ENCODE measurements at places on chromosomes 7 and 10.

GRCh38 chr10:109928475-109928891 is 5.2 kb upstream of the XPNPEP1 start:
- DNase-seq, result no peak

DNA sequence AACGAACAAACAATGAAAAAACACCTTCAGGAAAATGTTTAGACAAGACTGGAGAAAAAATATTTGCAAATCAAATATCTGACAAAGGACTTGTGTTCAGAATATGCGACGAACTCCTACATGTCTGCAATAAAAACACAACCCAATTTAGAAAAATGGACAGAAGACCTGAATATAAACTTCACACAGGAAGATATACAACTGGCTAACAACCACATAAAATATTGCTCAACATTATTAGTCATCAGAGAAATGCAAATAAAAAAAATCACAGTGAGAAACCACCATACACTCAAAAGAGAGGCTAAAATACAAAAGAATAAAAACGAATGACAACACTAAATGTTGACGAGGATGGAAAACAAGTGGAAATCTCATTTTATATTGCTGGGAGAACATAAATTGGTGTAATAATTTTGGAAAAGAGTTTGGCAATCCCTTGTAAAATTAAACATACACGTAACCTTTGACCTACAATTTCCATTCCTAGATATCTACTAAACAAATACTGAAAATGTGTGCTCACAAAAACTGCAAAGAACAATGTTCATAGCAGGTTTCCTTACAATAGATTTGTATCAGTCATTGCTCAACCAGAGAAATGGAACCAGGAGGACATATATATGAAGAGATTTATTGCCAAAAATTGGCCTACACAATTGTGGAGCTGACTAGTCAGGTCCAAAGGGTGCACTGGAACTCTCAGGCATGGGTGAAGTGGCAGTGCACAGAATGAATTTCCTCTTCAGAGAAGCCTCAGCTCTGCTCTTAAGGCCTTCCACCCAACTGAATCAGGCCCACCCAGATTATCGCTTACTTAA is 82.9 kb upstream of the OGDHL start:
- DNase-seq, result peak; percentile 76

DNA sequence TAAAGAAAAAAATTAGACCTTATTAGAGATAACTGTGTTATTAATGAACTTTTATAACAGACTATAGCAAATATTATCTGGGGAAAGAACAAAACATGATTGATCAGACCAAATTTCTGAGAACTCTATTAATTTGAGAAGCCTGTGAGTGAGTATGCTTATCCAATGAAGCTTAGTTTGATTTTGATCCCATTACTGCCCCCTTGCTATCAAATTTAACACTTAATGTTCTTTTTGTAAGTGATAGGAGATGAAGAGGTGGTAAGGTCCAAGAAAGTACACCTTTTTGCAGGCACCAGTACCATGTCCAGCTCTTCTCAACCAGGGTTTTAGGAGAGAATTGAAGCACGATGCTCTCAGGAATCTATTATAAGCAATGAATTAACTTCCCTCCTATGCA is 49.9 kb downstream of the ZNF365 start:
- DNase-seq, result no peak

DNA sequence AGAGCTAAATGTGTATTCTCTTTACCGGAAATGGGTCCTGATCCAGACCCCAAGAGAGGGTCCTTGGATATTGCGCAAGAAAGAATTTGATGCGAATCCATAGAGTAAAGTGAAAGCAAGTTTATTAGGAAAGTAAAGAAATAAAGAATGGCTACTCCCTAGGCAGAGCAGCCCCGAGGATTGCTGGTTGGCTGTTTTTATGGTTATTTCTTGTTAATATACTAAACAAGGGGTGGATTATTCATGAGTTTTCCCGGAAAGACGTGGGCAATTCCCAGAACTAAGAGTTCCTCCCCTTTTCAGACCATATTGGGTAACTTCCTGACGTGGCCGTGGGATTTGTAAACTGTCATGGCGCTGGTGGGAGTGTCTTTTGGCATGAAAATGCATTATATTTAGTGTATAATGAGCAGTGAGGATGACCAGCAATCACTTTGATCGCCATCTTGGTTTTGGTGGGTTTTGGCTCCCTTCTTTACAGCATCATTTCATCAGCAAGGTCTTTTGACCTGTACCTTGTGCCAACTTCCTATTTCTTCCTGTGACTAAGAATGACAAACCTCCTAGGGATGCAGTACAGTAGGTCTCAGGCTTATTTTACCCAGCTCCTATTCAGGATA is 60.4 kb downstream of the ARL4A start:
- DNase-seq, result peak; percentile 38

GRCh38 chr10:122191936-122192541 is 79.1 kb upstream of the BTBD16 start:
- DNase-seq, result no peak

DNA sequence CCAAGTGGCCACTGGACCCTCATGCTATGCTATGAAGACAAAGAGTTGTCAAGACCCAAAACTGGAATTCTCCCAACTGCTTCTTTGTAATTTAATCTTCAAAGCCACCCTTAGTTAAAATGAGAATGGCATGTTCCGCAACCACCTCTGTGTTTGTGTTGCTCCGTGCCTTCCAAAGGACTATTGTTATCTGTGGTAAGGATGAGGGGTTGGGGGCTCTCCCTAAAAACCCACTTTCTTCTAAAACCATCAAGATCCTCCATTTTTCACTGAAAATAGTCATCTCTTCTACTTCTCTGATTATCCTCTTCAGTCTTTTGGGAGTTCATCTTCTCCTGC is 222.1 kb upstream of the AOAH start:
- no peak for DNase-seq

DNA sequence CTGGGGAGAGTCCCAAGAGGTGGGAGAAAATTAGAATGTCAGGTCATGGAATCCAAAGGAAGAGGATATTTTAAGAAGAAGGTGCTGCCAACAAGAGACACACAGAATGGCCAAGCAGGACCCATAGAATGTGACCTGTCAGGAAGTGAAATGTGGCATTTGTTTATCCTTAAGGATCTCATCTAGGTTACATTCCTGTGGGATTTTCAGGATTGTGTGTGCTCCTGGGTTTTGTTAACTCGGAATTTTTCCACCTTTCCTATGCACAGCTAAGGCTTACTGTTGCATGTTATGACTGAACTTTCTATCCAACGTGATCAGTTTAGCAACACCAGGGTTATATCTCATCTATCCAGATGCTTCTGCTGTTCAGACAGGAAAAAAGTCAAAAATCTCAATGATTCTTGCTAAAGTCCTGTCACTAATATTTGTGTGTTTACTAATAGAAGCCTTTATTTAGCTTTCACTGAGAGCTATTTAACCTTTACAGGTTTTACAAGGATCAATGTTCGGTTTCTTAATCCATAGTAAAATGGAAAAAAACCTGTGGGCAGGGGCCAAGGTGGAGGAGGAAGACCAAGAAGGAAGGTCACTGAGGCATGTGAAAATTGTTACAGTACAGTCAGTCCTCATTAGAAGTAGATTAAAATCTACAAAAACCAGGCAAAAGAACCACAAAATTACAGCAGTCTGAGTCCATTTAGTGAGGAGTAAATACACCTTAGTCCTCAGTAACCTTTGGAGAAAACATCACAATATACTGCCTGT is 437.8 kb upstream of the NPVF start:
- DNase-seq, result no peak

DNA sequence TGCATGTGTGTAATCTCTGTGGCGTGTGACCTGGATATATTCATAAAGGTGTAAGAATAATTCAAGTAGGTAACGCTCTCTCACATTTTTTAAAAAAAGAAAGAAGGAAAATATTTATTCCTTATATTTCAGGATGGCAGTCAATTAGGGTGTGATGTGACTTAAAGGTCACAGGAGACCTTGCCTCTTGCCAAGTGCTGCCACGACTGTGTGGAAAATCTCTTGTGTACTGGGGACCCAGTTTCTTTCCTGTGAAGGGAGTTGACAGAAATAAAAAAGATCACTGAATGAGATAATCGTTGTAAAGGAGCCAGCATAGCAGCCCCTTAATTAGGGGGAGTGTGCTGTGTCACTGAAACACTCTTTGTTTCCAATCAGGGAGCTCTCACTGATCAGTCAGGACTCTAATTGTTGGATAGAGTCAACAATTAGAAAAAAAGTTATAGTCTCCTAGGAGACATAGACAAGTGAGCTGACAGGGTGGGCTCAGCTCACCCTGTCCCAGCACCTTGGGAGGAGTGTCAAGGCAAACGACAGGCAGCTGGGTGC is 31.1 kb downstream of the PTPRE start:
- DNase-seq, result no peak

- DNase-seq, result peak; percentile 39
These were observed 403.7 kb upstream of the ZMIZ1 start for GRCh38 chr10:78664929-78665553.

DNA sequence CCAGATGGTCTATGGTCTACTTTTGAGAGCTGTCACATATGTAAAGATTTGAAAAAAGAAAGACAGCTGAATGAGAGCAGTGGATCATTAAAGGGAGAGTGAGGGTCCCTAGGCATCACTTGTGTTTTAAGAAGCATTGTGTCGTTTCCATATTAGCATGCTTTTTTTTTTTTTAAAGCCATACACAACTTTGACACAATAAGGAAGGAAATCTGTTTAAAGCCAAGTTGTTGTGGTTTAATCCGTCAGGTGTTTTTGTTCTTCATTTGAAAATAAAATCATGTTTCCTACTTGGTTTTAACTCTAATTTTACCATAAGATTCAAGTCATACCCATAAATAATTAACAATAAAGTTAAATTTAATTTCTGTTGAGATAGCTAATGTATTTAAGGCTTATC is 53.5 kb downstream of the MDFIC start:
- no peak for DNase-seq

GRCh38 chr7:45684910-45685618 is 110.9 kb downstream of the ADCY1 start:
- DNase-seq, result no peak

DNA sequence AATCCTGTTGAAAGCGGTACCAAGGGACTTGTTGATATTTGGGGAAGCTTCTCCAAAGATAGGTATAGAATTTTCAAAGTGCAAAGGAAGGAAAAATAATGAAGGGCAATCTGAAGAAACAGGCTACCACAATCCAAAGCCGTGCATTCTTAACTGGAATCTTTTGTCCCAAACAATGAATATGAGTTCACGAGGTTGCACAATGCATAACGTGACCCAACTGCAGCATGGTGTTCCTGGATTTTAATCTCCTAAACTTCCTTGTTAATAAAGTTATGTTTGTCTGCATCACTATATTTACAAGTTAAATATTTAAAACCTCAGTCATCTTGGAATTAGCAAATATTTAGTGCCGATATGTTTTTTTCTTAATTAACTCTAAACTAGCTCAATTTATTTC is 203.7 kb downstream of the WDR11 start:
- DNase-seq, result no peak

GRCh38 chr10:111709603-111710002 is 474.0 kb downstream of the GPAM start:
- DNase-seq, result no peak

DNA sequence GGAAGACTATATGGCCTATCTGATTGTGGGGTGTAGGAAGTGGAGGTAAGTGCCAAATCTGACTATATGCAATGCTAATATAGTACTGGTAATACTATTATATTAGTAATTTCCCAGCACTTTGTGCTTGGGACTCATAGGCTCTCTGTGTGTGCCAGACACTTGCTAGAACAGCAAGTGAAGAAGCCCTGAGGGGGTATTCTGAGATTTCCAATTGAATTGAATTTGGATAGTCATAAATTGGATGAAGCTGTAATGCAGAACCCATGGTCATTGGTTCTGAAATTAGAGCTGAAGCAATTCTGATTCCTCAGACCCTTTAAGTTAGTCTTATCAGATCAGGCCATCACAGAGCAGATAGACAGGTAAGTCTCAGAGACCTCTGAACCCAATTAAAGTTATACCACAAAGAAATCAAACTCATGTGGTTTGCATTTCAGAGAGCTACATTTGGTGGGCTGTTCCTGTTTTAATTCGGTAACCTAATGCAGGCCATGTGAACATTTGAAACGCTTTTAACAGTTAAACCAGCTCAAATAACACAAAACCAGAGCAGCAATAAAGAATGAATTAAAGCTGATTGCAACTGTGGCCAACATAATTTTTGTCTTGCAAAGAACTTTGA is 179.5 kb downstream of the CREB5 start:
- DNase-seq, result no peak

DNA sequence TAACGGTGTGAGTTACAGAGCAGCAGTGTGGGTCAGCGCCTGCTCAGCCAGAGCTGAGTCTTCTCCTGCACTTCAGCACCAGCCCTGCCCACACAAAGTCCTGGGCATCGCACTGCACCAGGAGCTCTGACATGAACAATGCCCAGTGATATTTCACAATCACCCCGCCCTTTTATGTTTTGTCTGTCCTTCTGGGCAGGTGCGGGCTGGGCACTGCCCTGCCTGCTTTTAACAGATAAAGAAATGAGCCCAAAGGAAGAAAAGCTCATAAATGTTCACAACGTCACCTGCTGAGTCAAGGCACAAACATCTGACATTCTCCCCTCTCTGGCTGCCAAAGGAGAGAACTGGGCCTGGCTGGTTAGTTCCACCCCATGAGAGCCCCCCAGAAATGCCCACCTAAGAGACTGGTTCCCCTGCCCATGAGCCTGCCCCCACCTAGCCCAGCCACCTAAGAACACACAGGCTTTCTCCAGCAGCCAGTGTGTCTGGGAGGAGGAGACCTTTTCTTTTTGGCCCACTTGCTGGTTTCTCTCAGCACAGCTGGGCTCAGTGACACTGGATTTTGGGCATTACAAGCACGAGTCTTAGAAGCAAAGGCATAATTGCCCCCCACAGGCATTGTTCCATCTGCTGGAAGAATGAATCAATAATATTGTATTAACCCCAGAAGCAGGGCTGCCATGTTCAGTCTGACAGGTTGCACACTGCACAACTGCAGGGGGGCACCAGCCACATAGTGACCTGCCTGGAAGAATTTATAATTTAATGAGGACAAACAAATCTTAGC is 22.3 kb downstream of the CALML3 start:
- DNase-seq, result peak; percentile 67

- no peak for DNase-seq
These were observed 36.1 kb downstream of the NUDCD3 start for GRCh38 chr7:44454348-44454747.

DNA sequence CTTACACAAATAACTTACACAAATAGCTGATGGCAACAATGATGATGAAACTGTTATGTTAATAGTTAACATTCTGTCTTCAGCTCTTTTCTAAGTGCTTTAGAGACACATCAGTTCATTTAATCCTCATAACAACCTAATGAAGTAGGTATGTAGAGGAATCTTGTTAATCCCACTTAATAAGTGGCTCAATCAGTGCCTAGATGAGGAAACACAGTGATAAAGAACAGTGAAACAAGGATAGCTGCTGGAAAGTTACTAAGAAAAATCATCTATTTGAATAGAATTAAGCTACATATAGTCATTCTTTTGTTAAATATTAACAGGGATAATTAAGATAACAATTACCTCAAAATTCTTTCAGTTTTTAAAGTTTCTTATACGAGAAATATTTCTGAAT is 487.6 kb downstream of the ARL4A start:
- DNase-seq, result no peak

GRCh38 chr7:50207686-50208255 is 96.7 kb upstream of the IKZF1 start:
- no peak for DNase-seq
